Activated CD4-positive, CD25-positive, alpha-beta regulatory T cell (primary cell): ENCODE measurements at places on chromosomes 12 and 14.

- DNase-seq = no peak
Observed at GRCh38 chr14:32244404-32244803, 41.3 kb upstream of the RNU6-8 start.

DNA sequence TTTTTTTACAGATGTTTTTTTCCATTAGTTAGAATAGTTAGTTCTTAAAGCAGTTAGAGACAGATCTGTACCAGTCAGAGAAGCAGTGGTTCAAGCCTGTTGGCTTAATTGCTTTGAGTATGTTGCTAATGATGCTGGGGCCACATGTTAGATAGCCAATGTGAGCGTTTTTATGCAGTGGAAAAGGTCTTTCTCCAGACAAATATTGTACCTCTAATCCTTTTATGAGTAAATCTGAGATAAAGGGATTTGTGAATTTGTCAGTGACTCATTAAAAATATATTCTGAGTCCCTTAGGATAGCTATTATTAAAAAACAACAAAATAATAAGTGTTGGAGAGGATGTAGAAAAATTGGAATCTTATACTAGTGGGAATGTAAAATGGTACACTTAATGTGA is 154.2 kb downstream of the MSRB3 start:
- DNase-seq = no peak

DNA sequence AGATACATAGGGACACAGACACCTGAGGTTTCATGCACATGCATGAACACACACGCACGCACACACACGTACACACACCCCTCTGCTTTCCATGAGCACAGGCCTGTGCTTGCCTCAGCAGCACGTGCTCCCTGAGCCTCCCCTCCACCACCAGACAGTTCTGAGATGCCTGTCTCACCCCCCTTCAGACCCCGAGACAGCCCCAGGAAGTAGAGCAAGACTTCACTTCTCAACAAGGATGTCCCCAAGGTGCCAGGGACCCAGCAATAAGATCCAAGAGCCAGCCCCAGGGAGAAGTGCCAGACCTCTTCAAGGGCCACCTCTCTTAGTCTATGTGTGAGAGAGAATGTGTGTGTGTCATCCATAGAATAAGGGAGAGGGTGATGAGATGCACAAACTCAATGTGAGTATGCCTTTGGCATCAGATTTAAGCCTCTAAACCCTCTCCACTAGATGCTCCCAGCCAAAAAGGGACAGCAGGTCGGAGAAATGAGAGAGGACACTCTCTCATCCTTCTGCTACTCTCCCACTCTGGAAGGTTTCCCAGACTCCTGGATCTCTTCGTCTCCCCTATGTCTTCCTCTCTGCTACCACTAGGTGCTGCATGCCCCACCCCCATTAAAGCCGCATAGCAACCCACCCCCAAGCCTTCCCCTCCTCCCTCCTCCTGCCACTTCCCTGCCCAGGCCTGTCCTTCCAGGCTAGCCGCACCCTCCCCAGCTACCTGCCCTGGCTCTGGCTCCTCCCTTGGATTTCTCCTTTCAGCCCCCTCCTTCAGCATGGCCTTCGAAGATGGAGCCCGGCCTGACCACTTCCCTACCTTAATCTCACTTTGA is 7.7 kb downstream of the RARG start:
- no peak for DNase-seq

GRCh38 chr14:102733326-102733725 is 43.9 kb upstream of the TRAF3 start:
- no peak for DNase-seq

- no peak for DNase-seq
Observed at GRCh38 chr14:19828314-19828713, 24.7 kb downstream of the OR4N2 start.

GRCh38 chr14:91158091-91158790 is 44.4 kb downstream of the DGLUCY start:
- no peak for DNase-seq

DNA sequence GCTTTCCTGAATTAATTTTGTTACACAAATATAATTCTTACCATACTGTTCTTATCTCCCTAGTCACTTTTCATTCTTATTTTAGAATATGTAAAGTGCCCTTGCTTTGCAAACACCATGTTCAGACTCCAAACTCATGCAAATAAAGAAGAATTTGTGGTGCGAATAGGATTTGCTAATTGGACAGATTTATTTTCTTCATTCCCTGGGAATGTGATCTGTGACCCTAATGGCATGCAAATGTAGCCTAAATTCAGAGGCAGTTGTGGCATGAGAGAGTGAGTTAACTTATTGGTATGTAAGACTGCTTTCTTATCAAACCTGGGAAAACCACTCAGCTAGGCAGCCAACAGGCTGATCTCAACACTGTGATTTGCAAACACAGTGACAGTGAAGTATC is 10.0 kb downstream of the CAPZA3 start:
- DNase-seq = no peak

DNA sequence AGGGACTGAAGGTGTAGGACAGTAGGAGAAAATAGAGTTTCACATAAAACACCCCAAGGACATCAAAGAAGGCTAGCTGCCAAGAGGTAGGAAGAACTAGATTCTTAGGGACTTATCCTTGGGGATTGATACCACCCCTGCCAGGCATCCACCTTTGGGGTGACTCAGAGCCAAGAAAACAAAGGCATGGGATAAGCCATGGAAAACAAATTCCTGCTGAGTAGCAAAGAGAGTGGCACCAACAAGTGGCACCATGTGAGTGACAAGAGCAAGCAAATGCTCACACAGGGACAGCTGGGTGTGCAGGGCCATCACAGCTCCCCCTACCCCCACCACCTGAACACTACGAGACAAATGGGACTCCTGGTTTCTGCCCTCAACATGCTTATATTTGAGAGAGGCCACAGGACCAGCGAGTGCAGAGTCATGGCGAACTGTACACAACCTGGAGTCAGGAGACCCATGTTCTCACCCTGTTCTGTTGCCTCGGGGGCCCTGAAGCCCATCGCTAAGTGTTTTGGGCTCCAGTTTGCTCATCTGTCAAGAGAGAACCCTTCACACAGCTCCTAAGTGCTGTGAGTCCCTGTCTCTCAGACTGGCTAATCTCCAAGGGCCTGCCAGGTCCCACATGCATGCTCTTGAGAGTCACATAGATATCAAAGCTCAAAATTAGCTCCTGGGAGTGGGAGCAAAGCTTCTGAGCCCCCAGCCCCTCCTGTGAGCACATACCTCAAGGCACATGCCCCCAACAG is 91.9 kb downstream of the DPF3 start:
- no peak for DNase-seq

DNA sequence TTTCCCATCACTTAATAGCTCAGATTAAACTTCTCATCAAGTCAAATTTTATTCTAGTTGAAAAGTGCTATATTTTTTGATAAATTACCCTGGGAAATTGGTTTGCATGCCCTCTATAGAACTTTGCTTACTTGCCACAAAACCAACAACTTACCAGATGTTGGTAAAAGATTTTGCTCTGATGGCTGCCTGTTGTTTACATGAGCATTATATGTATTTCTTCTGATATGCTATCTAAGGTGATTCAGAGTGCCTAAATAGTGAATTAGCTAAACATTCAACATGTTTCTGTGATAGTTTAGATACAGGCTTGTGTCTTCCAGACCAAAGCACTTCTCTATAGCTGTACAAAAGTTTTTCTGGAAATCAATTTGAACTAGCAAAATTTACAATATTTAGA is 51.0 kb downstream of the PPM1A start:
- no peak for DNase-seq

GRCh38 chr14:26794731-26795130 is 196.9 kb upstream of the NOVA1 start:
- DNase-seq = no peak
